ENCODE measurements at places on chromosomes 13 and 19.
A peak's percentile ranks its signal among the peaks of the same experiment; 100 is the strongest.

DNA sequence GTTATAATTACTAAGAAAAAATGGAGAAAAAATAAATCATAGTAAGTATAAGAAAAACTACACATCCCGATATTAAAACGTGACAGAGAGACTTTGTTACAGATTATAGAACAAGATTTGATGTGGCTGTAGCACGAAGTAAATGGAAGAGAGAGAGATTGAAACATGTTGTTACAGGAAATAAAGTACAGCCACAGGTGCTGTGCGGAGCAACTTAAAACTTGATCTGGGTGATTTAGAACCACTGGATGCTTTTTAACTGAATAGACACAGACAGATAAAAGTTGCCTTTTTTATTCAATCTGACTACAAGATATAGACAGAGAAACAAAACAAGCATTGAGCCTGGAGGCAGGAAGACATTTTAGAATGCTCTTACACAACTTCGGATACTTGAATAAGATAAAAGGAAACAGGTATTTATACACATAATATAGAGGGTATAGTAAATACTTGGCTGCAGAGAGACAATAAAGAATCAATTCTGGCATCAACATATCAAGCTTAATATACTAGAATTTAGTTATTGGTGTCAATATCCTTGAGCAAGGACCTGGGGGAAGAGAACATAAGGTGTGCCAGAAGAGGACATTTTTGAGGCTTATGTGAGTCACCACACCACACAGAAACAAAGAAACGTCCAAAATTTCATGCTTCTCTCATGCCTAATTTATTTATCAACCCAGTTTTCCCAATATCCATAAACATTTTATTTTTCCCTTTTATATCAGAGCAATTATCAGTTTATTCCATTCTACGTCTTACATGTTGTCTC lies 548.5 kb downstream of the SLITRK1 start:
- no peak for DNase-seq

- DNase-seq, result no peak
These were observed 8.1 kb downstream of the CYP2A13 start for GRCh38 chr19:41096353-41096752.

GRCh38 chr13:43407023-43407581 lies 379.7 kb downstream of the ENOX1 start:
- DNase-seq, result no peak

DNA sequence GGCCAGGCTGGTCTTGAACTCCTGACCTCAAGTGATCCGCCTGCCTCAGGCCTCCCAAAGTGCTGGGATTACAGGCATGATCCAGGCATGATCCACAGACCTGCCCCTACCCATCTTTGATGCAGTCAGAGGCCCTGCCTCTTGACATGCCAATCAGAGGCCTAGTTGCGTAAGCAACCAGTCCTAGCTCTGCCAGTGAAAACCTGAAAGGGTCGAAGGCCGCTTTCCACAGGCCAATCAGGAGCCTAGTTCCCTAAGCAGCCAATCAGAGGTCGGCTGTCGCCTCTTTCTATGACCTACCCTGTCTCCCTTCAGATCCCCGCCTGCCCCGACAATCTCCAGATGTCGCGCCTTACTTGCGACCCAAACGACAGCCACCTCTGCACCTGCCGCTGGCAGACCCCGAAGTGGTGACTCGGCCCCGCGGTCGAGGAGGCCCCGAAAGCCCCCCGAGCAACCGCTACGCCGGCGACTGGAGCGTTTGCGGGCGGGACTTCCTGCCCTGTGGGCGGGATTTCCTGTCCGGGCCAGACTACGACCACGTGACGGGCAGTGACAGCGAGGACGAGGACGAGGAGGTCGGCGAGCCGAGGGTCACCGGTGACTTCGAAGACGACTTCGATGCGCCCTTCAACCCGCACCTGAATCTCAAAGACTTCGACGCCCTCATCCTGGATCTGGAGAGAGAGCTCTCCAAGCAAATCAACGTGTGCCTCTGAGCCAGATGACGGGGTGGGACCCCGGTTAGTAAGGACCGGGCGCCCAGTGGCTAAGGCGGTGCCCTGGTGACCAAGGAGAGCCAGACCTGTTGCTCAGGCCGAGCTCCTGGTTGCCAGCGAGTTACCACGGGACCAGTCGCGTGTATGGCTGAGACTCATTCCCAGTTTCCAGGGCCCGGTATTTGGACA lies 6.3 kb downstream of the SYDE1 start:
- no peak for DNase-seq

DNA sequence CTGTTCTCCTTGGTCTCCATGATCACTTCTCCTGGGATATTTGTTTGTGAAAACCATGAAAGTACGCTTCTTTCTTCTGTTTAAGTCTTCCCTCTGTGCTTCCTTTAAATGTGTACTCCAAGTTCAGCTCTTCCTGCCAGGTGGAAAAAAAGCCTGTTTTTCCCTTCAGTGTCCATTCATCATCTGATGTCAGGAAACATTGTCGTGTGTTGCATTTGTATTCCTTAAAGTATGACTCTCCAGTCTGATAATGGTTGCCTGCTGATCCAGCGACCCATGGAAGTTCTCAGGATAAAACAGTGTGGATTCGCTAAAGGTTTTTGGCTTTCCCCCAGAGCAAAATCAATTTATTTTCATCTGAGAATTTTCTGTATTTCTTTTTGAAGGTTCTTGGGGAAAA lies 22.3 kb downstream of the SACS start:
- no peak for DNase-seq

DNA sequence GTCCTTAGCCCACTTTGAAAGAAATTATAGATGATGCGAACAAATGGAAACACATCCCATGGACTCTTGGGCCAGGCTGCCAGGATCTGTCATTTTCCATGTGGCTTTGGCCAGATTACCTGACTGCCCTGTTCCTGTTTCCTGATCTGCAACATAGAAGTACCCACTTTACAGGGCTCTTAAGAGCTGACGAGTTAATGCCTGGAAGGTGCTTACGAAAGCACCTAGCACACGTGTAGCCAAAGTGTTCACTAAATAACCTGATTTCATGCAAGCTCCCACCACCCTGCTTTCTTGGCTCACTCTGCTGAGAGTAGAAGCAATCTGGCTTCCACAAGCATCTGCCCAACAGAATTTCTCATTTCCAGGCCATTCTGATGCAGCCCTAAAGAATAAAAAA lies 575.2 kb downstream of the MYO16 start:
- DNase-seq, result no peak

- no peak for DNase-seq
These were observed 12.6 kb downstream of the MBNL2 start for GRCh38 chr13:97234742-97235141.

DNA sequence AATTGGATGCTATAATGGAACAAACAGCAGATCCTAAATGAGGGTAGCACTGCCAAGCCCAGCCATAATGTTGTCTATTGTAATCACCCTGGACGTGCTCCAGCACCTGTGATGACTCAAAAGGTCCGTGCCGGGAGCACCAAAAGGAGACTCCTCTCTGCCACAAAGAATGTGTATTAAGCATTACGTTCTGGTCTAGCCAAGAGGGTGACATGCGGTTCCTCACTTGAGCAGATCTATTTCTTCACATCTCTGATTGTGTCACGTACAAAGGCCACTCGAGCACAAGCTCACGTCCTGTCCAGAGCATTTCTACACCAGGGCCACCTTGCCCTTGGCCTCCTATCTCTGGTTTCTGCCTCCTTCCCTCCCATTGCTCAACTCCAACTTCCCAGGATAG lies 219.9 kb upstream of the IRS2 start:
- peak; percentile 36 for DNase-seq

- no peak for DNase-seq
These were observed 112.9 kb downstream of the TUBA3C start for GRCh38 chr13:19068691-19069090.

- DNase-seq, result no peak
These were observed 32.5 kb upstream of the NDFIP2 start for GRCh38 chr13:79448413-79448812.

DNA sequence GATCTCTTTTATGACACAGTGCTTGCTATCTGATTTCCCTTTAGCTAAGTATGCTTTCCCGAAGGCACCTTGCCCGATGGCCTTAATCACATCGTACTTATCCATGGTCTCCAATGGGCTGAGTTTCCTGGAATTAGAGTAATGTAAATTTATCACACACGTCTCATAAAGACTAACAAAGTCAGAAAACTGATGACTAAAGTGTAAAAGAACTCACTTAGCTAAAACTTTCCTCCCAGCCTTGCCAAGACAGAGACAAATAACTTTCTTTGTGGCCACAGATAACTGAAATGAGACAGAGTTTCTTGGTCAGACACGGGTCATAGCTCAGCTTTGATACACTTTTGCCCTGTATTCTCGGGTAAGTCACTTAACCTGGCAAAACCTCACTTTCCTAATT lies 1.5 kb downstream of the NEK5 start:
- DNase-seq, result no peak

GRCh38 chr19:47253467-47253881 lies 2.9 kb upstream of the CCDC9 start:
- no peak for DNase-seq

DNA sequence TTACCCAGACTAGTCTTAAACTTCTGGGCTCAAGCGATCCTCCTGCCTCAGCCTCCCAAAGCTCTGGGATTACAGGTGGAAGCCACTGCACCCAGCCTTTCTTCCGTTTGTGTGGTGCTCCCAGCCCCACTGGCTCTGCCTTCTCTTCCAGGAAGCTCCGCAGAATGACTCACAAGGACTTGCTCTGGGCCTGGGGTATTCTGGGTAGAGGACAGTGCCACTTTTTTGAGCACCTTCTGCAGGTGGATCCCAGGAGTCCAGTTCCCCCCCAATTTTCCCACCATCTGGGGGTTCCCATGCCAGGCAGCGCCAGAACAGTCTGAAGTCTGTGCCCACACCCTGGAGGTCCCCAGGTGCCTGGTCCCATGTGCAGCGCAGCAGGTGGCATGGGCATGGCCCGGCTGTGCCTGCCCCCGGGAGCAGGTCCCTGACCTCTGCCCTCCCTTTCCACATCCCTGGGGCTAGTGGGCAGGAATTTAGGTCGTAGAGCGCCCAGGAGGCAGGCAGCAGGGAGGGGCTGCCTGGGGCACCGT lies 1.6 kb downstream of the REEP6 start:
- no peak for DNase-seq

DNA sequence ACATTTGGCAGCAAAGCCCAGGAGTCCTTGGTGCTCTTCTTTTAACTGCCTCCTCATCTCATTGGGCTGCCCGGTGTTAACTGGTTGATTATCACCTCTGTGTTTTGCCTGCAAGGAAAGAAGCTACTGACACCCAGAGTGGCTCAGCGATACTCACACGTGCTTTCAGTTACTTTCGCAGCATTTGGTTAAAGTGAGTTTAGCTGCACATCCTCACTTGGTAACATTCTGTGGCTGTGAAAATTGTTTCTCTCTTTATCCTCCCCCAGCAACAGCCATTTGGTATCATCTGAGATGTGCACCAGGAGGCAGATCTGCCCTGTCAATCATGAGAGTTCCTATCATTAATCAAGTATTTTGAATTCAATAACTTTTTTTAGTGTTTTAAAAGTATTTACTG lies 44.6 kb upstream of the GPR183 start:
- no peak for DNase-seq

DNA sequence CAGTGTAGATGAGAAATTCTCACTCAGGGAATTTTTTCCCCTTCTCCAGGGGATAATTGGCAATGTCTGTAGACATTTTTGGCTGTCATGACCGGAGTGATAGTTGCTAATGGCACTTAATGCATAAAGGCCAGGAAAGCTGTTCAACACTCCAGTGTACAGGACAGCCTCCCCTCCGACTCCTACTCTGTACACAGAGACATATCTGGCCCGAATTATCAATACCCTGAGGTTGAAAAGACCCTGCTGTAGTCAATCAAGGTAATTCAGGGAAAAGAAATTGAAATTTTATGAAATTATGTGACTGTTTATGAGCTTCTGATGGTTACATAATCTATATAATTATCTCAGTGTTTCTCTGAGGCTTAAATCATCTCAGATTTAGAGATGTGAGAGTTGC lies 720.7 kb downstream of the OLFM4 start:
- DNase-seq, result no peak

DNA sequence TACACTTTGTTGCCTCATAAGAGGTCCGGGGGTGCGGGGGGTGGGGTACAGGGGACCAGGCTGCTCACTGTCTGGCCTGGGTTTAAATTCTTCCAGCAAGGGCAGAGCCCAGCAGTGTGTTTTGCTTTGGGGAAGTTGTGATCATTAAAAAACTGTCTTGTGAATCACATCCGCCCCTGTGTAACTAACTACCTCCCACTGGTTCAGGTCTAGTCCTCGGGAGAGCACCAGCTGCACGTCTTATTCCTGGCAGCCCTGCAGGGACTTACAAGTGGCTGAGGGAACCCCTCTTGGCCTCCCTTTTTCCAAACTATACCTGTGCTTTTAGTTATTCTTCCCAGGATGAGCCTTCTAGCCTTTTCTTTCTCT lies 127.5 kb downstream of the SIPA1L3 start:
- no peak for DNase-seq

DNA sequence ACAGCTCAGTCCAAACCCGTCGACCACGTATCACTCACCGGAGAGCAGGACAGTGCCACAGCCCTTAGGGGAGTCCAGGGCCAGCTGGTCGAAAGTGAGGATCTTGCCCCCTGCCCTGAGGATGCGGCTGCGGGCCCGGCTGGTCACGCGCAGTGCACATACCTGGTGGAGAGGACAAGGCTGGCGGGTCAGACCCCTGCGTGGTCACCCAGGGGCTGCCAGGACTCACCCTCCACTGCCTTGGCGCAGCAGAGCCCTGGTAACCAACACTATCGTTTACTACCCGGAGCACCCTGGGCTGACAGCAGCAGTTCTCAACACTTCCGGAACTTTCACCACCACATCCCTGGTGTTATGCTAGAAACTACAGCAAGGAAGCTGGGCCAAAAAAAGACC lies 1.2 kb upstream of the FAM83E start:
- DNase-seq, result no peak

- no peak for DNase-seq
These were observed 35.7 kb upstream of the DPRX start for GRCh38 chr19:53596056-53596455.

- DNase-seq, result no peak
These were observed 685 bp downstream of the VWA8 start for GRCh38 chr13:41960211-41960636.

GRCh38 chr13:36124236-36124822 lies 6.9 kb downstream of the DCLK1 start:
- no peak for DNase-seq

DNA sequence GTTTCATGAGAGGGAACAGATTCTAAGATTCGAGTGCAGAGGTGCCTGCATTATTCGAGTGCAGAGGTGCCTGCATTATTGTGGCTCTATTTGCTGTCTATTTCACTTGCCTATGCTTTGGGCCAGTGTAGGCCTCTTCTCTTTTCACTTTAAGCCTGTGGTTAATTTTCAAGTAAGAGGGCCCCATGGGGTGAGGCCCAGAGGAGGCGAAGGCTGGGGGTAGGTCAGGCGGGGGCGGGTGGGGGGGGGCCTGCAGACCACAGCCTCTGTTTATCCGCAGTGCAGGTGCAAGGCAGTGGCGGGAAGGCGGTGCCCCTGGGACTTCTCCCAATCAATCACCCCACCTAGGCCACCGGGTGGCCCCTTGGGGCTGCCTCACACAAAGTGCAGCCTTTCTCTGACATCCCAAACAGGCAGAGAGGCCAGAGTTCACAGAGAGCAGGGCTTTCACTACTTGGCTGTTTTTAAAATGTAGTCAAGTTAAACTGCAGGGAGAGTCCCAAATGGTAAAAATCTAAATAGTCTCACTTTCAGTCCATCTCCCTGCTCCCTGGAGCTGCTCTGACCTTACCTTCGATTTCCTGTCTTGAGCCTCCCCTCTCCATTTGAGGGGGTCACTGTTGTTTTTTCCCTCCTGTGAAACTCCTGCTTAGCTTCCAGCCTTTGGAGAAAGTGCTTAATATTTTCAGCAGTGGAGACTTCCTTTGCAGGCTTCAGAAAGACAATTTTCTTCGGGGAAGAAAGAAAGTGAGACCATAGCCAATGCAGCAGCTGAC lies 249.0 kb downstream of the DLEU7 start:
- DNase-seq, result no peak

Data from COR-L47 (cell line).